ENCODE measurements at places on chromosomes 5 and 9.
A peak's percentile ranks its signal among the peaks of the same experiment; 100 is the strongest.

- DNase-seq = peak; percentile 6
These were observed 992 bp downstream of the SETD9 start for GRCh38 chr5:56910210-56910965.

DNA sequence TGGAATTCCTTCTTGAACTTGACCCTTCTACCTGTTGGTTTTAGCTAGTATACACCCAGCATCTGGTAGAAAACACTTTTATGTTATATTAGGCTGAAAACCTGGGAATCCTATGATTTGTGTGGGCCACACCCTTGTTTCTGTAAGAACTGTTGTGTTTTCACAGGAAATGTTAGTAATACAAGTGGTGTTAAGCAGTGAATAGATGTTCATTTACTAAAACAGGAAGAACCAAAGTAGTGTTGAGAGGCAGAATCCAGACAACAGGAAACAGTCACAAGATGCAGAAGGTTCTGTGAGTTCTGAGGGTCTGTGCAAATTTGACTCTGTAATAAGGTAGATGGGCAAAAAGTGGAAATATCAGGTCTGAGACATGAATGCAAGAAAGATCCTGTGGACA lies 73.0 kb upstream of the RAI14 start:
- DNase-seq = no peak

DNA sequence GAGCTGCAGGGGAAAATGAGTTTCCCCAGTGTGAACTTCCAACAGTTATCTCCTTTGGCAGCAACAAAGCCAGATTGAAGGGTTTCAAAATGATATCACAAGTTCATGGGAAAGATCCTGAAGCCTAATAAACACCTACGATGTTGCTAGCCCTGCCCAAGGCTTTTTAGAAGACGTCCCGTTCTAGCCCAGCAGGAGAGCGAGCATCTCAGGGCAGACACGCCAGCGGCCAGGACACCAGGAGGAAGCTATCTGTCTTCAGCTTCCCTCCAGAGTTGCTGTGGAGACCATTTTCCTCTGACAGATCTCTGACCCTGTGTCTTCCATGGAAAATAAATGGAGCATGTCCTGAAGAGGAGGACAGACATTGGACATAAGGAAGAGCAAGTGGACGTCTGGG lies 98.4 kb downstream of the FBXO38 start:
- DNase-seq = no peak

GRCh38 chr5:23507278-23507685 lies at the start of gene PRDM9:
TSS of gene PRDM9 (plus strand) at chr5:23507609. CDS start at chr5:23509034, 1,425 bp downstream.
- no peak for DNase-seq

- no peak for DNase-seq
These were observed 231.4 kb downstream of the ARHGEF28 start for GRCh38 chr5:73857446-73857845.

- no peak for DNase-seq
These were observed 259.9 kb upstream of the TARS1 start for GRCh38 chr5:33180900-33181299.

DNA sequence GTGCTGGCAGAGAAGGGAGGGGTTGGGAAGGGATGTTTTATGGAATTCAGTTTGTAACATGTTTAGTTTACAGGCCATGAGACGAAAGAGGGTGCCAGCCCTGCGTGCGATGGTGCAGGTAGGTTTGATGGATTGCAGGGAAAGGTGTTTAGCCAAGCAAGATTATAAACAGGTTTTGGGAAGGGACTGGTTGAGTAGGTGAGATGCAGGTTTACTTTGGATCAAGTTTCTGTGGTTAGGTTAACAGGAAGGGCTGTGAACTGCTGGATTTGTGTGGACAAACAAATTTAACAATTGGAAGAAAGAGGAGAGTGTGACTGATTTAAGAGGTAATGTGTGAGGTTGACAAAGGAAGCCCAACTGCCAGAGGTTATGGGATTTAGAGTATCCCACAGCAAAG lies 32.6 kb upstream of the GPX3 start:
- DNase-seq = no peak

GRCh38 chr9:135701959-135702721 lies at the start of gene KCNT1:
TSS of gene KCNT1 (plus strand) at chr9:135702185. CDS start at chr9:135702259, 74 bp downstream.
- peak; percentile 16 for DNase-seq

GRCh38 chr9:84793251-84793650 lies 123.7 kb downstream of the NTRK2 start:
- DNase-seq = no peak

- no peak for DNase-seq
These were observed 85.9 kb downstream of the CACNA1B start for GRCh38 chr9:137963525-137963924.

DNA sequence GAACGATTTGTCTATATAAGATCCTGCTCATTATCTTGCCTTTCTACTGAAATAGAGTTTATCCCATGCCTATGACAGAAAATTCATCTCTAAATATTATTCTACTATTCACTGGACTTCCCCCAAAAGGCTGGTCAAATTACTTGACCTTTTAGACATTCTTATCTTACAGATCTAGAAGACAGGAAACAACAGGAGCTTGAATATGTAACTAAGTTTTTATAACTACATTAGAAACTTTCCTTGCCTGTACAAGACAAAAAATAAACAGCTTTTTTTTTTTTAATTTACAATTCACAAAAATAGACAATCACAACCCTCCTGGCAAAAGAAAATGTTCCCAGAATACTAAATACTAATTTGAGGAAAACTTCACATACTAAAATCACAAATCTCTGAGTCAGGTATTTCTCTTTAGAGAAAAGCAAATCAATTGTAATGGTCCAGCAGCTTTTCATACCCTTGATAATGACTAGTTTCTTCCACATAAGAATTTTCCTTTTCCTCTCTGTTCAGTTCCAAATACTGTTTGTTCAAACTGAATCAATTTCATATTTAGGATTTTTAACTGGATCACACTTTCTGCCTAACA lies 68.6 kb downstream of the MLLT3 start:
- no peak for DNase-seq

DNA sequence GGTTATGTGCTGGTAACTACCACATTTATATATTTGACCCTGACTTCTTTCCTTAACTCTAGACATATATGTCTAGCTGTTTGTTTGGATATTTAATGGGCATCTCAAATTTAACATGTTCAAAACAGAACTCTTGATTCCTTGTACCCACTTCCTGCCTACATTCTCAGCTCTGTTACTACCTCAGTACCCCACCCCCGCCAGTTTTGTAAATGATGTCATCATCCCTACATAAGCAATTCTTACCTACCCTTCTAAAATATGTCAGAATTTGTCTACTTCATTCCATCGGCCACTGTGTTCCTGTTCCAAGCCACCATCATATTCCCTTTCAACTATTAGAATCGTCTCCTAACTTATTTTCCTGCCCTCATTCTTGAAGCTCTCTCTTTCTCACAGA lies 4.8 kb downstream of the RAD50 start:
- peak; percentile 10 for DNase-seq

DNA sequence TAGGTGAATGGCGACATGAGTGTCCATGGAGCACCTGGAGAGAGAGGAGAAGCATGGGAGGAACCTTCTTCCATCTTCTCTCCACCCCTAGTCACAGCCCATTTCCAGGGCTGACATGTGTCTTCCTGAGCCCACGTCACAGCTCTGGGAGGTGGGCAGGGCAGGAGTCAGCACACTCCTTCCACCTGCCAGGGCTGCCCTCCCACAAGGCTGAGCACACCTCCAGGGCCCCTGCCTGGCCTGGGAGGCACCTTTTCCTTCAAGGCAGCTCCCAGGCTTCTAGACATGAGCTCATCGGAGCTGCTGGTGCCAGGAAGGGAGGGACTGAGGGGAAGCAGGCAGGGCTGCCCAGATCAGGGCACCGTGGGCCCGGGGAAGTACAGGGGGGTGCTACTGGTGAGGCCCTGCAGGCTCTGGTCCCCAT lies 13.6 kb upstream of the SYNPO start:
- DNase-seq = no peak

DNA sequence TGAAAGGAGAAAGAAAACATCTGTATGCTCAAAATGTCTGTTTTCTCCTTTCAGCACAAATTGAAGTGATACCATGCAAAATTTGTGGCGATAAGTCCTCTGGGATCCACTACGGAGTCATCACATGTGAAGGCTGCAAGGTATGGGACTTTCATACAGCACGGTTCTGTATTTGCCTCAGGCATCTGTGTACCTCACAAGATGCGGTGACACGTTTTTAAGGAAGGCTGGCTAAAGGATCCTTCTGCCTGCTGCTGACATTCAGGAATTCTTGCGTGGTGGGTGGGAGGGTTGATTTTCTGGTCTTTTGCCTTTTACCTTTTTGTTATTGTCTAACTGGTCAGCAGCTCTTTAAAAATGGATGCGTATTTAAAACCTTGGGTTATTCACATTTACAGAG lies 133.1 kb downstream of the RORB start:
- DNase-seq = no peak

- no peak for DNase-seq
These were observed 6.6 kb upstream of the FAT2 start for GRCh38 chr5:151597749-151598148.

GRCh38 chr5:139453683-139454567 lies 8.6 kb downstream of the ECSCR start:
- peak; percentile 42 for DNase-seq

- DNase-seq = no peak
These were observed 61.0 kb downstream of the IPPK start for GRCh38 chr9:92608909-92609445.

Data from T-cell (primary cell).